ENCODE measurements at places on chromosomes 1 and 21.

- no peak for DNase-seq
These were observed 142.6 kb upstream of the CXADR start for GRCh38 chr21:17370263-17370662.

- no peak for DNase-seq
These were observed 2.2 kb upstream of the FYB2 start for GRCh38 chr1:56821462-56821797.

DNA sequence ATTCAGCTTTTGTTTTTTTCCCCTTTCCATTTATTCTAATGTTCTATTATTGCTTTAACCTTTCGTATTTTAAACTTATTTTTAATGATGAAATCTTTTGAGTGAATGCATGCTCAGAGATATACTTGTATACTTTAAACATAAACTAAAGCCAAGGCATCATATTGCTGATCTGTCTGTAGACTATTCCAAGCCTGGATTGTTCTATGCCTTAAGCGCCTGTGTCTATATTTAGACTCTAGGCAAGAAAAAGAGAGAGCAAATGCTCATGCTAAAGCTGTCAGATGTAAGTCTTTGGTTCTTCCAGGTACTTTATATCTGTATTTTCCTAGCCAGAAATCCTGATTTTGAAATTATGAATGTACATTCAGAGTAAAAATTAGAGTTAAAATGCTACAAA lies 14.4 kb downstream of the SH3GLB1 start:
- no peak for DNase-seq

DNA sequence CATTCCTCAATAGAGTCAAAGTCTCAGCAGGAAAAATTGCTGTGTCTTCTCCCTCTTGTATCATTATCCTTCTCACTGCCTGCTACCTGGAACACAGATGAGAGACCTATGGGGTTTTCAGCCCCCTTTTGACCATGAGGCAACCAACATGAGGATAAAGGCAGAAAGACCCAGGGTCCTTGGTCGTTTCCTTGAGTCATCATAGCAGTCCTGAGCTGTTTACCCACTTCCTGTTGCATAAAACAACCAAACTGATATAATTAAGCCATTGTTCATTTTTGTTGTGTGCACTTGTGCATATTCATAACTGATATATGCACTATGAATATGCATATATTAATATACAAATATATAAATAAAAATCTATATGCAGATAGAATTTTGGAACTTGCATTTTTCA lies 188.3 kb upstream of the MAP1LC3C start:
- no peak for DNase-seq

DNA sequence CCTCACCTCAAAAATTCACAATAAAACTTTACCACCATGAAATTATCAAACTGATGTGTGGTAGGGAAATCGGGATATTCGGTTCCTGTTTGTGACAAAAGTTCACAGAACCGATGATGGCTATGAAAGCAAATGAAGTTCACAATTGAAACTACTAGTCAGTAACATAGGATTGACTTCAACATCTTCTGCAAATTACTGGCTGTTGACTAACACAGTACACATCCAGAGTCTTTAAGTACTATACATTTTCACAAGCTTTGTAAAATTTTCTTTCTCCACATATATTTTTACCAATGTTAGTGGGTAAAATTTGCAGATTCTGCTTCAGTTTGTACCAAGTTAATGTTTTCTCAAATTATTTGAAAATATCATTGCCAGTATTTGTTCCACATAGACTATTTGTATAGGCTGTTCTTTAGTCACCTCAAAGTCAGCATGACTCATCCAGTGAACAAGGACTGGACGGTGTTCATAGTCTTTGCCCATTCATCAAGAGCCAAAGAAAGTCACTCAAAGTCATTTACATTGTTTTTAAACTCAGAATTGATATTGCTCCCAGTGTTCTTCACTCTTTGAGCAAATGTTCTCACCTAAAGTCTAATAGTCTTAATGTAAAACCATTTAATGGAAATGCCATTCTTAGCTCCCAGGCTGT lies 213.4 kb downstream of the USP25 start:
- DNase-seq = no peak

Data from esophagus squamous epithelium (tissue), 5 donors.